ENCODE measurements at places on chromosomes 5 and 9.

- no peak for DNase-seq
Measured at GRCh38 chr9:268616-269015, 54.0 kb downstream of the DOCK8 start.

DNA sequence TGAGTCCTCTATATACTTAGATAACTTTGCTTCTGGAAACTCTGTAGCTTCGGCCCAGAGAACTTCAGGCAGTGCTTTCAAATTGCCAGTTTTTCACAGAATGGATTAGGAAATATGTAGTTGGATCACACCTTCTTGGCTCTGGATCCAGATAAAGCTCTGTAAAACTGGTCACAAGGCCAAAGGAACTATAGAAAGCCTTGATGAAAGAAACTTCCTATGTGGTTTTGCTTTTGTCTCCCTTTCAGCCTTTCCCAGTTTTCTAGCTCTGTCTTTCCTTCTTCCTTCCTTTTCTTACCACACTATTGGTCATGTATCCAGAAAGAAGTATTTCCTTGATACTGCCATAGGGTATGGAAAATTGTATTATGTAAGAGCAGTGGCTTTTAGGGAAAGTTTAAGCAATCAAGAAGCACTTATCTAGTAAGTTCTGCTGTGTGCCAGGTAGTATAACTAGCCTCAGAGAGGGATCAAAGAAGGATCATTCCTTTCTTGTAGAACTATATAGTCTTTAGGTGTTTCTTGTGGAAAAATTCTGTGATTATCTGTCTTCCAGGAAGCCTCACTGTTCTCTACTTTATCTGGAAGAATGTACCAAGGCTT lies 6.3 kb downstream of the GPR21 start:
- no peak for DNase-seq

DNA sequence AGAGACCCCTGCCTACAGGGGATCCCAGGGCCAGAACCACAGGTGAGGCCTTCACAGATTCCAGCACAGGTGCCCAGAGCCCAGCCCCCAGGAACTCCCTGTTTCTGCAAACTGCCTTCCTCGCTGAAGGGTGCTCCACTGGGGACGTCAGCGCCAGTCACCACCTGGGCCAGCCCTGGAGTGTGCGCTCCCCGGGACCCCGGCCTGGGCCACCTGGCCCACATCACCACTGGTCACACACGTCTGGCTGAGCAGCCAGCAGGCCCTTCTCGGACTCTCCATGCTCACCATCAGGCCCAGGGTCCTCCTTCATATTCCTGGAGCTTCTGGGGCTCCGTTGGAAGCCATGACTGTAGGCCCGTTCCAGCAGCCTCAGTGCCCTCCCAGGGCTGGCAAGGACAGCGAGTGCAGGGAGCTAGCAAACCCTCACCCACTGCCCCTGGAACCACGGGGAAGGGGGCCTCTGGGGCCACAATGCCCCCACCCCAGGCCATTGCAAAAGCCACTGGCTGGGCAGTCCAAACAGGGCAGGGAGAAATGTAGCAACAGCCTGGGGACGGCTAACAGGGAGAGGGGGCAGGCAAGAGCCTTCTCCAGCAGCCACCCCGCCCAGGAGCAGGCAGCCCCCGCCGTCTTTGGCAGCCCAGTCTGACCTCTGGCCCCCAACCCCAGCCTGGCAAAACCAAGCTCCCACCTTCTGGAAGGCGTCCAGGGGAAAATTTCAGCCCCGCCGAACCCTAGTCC lies 1.3 kb downstream of the AGPAT2 start:
- no peak for DNase-seq

DNA sequence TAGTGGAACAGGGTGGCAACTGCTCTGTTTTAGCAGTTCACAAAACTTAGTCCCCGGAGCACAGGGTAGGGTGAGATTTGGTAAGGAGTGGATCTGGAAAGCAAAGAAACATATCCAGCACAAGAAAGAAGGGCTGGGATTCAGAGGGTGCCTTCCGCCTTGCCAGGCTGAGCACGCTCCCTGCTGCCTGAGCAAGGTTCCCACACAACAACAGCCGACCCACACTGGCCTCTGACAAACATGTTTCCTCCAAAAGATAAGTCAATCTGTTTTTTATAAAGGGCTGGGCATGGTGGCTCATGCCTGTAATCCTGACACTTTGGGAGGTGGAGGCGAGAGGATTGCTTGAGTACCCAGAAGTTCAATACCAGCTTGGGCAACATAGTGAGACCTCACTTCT lies 45.8 kb downstream of the RAB3C start:
- no peak for DNase-seq

DNA sequence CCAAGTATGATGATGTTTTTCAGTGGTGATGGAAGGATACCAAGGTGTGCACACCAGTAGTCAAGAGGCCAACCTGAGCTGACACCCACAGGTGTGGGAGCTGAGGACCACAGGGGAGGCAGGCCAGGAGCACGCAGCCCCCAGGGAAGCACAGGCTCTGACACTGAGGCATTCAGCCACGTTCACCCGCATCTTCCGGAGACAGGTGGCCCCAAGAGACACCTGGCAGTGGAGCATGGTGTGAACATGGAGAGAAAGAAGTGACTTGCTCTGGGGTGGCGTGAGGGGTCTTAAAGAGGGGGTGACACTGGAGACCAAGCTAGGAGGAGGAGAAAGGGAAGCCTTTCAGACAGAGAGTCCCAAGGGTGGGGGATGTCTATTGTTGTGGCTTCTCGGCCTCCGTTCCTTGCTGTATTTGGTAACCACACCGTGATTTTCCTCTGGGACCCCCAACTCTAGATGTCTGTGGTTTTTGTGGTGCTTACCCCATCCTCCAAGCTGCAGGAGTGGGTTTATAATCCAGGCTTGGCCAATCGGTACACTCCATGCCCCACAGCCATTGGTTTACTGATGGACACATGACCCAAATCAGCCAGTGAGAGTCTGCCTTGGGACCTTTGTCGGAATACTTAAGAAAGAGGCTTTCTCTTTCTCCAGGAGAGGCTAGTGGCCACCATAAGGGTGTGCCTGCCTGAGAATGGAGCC lies 84.6 kb downstream of the HRH2 start:
- no peak for DNase-seq

DNA sequence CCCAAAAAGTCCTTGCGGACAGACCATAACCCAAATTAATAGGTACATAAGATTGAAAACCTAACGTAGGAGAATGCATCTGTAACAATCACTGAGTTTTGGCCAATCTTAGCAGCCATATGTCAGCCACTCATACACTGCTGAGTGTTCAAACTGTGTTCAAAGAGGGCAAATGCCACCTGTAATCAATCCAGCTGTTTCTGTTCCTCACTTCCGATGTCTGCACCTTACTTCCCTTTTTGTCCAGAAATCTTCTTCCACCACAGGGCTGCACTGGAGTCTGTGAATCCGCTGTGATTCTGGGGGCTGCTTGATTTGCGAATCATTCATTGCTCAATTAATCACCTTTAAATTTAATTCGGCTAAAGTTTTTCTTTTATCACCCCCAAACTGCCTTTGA lies 263.9 kb downstream of the ICE1 start:
- no peak for DNase-seq

DNA sequence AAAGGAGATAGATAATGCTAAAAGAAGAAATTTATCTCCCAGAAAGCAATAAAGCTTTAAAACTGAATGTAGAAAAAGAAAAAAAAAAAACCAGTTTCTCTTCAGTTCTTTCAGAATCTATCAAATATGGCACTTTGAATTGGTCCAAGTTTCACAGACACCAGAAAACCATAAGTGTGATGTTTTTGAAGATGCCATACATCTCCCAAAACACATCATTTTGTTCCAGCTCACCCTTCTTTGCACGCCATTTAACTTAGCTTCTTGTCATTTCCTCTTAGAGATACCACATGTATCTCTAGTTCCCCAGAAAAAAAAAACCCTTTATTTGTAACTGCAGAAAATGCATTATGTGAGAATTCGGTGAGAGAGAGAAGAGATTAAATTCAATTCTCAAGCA lies 46.1 kb upstream of the MAMDC2 start:
- no peak for DNase-seq

- DNase-seq = no peak
Measured at GRCh38 chr5:129698661-129699060, 49.2 kb upstream of the MINAR2 start.
